AG08396 (cell line): ENCODE measurements at places on chromosomes 12 and 14.

- DNase-seq = peak; percentile 64
Measured at GRCh38 chr12:64682572-64683277, 72.4 kb downstream of the RASSF3 start.

DNA sequence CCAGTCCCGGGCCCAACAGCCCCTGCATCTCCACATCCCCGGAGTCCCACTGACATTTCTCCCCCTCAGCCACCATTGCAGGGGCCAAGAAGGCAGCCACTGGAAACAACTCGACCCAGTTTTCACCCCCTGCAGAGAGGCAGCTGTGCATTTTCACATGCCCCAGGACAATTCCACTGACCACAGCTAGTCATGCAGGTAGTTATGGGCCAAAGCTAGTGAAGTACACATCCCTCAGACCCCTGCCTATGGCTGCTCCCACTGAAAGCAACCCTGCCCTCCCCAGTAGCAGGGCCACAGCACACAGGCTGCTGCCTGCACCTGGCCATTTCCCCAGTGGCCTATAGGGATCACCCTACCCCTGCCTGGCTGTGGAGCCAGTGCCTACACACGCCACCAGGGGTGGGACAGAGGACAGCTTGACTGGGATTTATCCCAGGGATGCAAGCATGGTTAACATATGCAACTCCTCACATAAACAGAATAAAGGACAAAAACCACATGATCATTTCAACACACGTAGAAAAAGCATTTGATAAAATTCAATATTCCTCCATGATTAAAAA, 154.0 kb downstream of the NDUFA12 start:
- DNase-seq = no peak

GRCh38 chr14:76073717-76074116, 78.0 kb upstream of the GPATCH2L start:
- no peak for DNase-seq

GRCh38 chr14:102571043-102571442, 21.4 kb upstream of the RCOR1 start:
- no peak for DNase-seq

GRCh38 chr14:95288672-95289322, 30.9 kb downstream of the CLMN start:
- no peak for DNase-seq

DNA sequence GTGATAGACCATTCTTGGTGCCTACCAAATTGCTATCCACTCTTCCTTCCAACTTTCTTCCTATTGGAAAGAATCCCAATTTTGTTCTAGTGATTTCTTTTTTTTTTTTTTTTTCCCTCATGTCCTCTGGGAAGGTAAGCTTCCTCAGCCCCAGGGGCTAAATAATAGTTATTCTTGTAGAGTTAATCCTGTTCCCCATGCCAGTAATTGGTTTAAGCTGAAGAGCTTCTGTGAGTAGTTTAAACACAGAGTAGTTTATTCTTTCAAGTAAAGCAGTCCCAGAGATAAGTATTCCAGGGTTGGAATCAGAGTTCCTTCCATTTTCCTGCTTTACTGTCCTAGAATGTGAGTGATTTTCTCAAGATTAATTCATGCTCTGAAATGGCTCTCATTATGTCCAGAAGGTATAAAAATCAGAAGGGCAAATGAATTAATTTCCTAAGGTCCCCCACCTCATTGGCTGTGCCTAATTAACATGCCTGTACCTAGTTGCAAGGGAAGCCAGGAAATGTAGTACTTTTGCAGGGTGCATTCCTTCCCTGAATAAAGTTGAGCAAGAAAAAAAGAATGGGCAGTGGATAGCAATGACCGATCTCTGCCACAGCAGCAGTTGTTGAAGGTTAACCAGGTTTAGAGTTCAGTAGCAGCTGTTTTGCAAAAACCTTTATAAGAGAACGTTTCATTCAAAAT, 97.8 kb downstream of the PLEKHA5 start:
- DNase-seq = no peak

- peak; percentile 66 for DNase-seq
Measured at GRCh38 chr14:68779761-68780323, 13.0 kb downstream of the ZFP36L1 start.

DNA sequence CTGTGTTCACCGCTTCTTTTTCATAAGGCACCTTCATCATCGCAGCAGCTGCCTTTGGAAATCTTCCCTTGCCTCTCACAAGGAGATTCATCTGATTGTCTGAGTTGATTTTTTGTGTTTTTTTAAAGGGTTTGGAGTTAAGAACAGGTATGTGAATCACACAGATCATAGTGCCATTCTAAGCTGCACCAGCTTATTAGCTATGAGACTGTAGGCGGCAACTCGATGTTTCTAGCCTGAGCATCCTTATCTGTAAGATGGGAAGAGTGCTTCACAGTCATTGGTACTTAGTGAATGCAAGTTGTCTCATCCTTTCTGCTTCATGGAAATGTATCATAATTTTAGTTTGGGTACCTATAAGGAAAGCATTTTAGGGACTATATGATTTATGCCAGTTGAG, 32.0 kb downstream of the SLC25A29 start:
- no peak for DNase-seq

- no peak for DNase-seq
Measured at GRCh38 chr12:77821699-77822203, 8.9 kb upstream of the NAV3 start.

- DNase-seq = no peak
Measured at GRCh38 chr12:62694632-62695031, 228.0 kb downstream of the MON2 start.

DNA sequence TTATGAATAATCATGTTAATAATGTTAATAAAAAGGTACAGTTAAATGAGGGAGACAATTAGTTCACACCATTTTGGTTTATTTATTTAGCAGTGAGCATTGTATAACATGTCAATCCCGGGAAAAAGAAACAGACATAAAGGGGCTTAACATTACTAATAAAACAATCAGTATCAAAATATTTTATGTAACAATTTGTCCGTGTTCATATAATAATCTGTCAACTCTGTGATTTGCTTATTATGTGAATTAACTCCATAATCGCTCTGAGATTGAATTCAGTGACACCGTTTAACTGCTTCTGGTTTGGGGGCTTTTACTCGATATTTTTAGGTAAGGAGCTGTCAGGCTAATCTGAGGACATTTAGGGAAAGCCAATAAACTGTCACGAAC, 95.8 kb upstream of the HMGA2 start:
- no peak for DNase-seq

DNA sequence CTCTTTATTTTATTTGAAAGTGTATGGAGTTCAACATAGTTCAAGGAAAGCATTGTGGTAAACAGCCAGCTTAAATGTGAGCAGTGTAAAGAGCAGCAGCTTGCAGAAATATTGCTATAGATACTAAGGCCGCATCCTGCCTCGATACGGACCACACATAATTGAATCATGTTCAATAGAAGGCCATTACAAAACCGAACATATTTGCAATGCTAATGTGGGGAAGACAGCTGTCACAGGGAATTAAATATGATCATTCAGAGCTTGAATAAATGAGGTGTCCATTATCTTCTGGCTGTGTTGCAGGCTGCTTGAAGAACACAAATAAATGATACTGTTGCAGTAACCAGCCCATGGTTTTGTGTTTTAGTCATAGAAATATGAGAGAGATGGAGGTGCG, 173.2 kb downstream of the BRMS1L start:
- DNase-seq = no peak

GRCh38 chr12:111120578-111120977, 200.2 kb upstream of the MYL2 start:
- no peak for DNase-seq

GRCh38 chr14:99722741-99723140, 38.6 kb downstream of the CYP46A1 start:
- no peak for DNase-seq

DNA sequence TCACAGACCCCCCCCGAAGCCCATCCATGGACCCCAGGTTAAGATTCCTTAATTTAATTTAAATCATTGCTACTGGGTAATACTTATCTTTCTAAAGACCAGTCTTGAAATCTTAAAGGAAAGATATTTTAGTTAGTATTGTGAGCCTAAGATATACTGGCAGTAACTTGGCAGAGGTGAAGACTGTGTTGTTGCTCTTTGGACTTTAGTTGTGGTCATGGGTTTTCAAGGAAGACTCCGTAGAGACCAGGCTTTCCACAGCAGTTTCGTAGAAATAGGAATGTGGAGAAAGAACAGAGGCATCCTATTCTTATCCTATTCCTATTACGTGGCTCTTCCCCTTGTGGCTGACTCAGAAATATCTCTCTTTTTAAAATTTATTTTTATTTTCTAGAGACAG, 99.0 kb downstream of the SCN8A start:
- no peak for DNase-seq

- DNase-seq = no peak
Measured at GRCh38 chr12:52906191-52906601, 1.3 kb upstream of the KRT8 start.

DNA sequence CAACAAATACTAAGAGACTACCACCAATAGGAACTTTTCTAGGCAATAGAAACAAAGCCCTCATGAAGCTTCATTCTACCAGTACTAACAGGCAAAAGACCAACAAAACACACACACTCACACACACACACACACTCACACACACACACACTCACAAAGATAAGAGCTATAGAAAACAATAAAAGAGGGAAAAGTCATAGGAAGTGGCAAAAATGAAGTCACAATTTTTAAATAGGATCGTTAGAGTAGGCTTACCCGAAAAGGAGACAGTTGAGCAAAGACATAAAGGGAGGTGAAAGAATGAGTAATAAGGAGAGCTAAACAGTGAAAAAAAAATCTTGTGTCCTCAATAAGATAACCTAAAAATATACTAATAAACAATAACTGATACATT, 66.5 kb downstream of the C2CD5 start:
- DNase-seq = no peak

- DNase-seq = no peak
Measured at GRCh38 chr12:60630796-60631195, 1035.0 kb downstream of the SLC16A7 start.

- no peak for DNase-seq
Measured at GRCh38 chr12:132451172-132451835, 38.6 kb upstream of the FBRSL1 start.

- DNase-seq = no peak
Measured at GRCh38 chr12:7450667-7451066, 6.7 kb upstream of the CD163L1 start.

GRCh38 chr14:91315844-91316267, 71.4 kb upstream of the GPR68 start:
- DNase-seq = no peak

DNA sequence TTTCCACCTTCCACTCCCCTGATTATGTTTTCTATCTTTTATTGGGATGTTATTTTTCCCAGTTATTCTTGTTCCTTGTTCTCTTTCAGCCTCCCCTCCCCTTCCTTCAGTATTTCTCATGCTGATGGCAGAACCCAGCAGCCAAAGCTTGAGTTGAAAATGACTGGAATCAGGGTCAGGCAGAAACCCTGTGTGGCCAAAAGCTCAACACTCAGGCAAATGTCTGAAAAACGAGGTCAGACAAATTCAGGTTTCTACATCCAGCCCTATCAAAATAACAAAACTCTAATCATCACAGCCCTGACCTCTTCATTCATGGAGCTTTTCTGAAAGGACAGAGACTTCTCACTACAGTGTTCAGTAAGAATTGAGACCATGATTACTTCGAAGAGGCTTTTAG, 134.6 kb downstream of the PTPRR start:
- no peak for DNase-seq

- DNase-seq = no peak
Measured at GRCh38 chr12:12933742-12934141, 18.2 kb downstream of the GPRC5D start.

- no peak for DNase-seq
Measured at GRCh38 chr14:106442857-106443256, 916.5 kb downstream of the TMEM121 start.

- no peak for DNase-seq
Measured at GRCh38 chr14:97887690-97888089, 1090.5 kb downstream of the VRK1 start.

DNA sequence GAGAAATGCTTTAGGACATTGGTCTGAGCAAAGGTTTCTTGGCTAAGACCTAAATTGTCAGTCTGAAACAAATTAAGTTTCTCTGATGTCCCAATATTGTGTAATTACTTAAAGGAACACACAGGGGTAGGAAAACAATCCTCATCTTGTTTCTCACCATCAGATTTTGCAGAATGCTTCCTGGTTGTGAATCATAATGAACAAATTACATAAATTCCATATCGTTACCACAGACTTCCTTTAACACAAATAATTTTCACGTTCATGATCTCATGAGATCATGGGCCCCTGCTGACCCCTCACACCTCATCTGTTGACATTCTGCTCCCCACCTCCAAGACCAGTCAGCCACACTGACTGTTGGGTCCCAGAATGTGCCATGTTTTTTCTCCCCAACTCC, 194.1 kb downstream of the MON2 start:
- no peak for DNase-seq

DNA sequence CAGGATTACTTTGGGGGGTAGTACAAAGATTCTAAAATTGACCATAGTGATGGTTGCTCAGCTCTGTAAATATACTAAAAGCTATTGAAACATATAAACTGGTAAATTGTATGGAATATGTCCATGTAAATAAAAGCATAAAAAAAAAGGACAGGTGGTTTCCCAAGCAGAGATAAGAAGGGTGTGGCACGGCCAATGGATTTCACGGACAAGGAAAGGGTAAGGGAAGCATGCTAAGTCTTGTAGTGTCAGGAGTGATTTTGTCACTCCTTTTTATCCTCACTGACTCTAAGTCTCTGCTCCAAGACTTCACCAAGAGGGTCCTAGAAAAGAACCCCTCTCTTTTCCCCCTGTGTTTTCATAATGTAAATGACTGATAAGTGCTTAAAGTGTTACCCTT, 229.2 kb downstream of the SPTSSA start:
- no peak for DNase-seq

DNA sequence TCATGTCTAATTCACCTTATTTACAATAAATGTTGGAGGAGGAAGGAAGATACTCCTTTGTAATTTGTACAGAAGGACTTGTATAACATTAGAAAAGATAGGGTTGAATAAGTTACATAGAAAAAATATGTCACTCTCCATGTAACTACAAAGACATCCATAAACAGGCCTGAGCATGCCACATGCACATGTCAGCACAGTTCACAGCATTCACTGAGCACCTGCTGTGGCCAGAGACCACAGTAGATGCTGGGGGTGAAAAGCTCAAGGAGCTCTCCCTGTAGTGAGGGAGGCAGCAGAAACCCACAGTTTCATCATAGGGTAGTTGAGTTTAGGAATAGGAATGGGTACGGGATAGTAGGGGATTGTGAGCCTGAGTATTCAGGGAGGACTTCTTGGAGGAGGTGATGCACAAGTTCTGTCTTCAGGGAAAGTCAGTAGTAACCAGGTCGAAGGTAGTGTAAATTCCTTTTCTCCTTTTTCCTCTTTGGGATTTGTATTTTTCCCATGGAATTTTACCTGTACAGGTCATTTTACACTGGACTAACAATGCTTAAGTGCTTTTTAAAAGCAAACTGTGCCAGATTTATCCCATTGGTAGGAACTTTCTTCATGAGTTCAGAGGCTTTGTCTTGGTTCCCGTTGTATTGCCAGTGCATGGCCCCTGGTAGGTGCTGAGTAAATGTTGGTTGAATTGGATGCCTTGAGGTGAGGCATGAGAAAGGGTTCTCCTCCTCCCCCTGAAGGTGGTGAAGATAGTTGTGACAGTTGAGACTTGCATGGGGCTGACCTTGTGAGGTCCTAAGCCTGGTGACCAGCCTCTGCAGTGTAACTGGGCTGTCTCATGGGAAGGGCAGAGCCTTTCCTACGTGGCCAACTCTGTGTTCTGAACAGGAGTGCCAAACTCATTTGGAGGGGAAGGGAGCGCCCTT, 20.2 kb downstream of the PRKCH start:
- no peak for DNase-seq
